Stimulated activated CD4-positive, alpha-beta T cell treated with anti-CD3 and anti-CD28 coated beads, Interleukin-1b, Interleukin-23, amount 100 ng/mL, for 24 hours (primary cell): ENCODE measurements at places on chromosomes 4 and X.

DNA sequence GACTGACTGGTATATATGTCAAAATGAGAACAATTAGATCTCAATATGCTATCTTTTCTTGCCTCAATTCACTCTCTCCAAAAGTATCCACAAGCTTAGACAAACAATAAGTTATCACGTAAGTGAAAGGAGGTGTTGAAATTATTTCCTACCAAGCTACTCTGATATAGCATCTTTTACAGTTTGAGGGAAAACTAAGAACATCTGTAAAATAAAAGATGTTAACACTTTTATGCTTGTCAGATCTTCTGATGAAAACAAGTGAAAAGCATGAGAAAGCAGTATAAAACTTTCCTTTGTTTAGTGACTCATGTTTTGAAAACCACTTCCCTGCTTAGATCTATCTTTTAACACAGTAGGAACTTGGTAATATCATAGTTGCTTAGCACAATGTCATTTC lies 8.4 kb upstream of the MAB21L2 start:
- no peak for DNase-seq

- no peak for DNase-seq
Observed at GRCh38 chr4:168486912-168487281, 6.6 kb upstream of the DDX60L start.

DNA sequence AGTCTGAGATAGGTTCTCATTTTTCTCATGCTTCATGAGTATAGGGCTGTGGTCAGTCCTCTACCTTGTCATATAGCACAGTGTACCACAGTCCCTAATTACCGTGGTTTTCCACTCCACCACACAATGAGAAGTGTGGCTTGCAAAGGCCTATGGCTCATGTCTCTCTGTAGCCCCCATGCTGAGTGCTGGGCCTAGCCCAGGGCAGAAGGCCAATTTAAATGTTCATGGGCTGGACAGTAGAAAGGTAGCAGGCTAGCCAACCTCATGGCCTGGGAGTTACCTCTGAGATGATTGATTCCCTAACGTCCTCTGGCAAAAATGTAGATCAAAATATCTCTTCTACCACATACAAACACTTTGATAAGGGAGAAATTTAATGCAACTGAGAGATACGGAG lies 222.5 kb downstream of the AFF2 start:
- DNase-seq = no peak

GRCh38 chr4:114052227-114052626 lies 72.8 kb upstream of the ARSJ start:
- no peak for DNase-seq

GRCh38 chr4:52192721-52193135 lies 141.6 kb downstream of the SPATA18 start:
- DNase-seq = no peak

DNA sequence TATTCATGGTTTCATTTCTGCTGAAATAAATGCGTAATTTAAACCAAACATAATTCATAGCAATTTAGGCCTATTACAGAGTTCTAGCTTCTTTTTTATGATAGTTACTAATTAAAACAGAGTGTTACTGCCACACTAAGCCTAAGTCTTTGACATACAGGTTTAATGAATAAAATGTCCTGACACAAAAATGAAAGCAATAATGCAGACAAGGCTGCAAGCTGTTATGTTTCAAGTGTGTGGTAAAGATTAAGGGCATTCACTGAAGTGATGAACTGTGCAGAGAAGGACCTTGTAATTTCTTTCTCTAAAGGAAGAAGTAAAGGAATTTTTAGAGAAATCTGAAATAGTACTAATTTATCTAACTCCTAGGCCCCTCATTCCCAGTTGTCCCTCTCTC lies 2.9 kb downstream of the NDNF start:
- no peak for DNase-seq

DNA sequence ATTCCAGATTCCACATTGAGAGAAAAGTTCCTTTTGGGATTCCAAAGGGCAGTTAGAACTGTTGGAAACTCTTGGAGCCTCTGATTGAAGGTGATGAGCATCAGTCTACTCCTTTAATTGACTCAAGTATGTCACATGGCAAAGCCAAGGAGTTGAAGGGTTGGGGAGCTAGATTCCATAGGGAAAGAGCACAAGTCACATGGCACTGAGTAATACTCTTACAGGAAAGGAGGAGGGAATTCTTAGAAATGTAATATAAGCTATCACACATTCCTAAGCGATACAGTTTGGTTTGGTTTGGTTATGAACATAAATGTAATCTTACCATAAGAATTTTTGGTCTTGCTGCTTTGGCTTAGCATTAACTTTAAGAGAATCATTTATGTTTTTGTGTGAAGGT lies 15.7 kb downstream of the SPCS3 start:
- DNase-seq = no peak

GRCh38 chr4:150072906-150073714 lies 5.1 kb upstream of the DCLK2 start:
- no peak for DNase-seq

DNA sequence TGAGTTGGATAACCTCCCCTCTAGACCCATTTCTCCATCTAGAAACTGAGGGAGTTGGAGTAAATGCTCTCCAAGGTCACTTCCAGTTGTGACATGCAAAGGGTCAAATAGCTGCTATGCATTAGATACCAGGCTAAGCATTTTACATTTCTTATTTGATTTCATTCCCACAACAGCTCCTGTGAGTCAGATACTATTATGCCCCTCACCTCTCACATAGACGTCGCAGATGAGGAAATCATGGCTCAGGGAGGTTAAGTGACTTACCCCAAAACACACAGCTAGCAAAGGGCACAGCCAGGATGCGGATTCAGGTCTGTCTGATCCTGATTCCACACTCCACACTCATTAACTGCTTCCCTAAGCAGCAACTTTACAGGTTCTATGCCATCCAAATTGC lies 57.7 kb downstream of the PRPS1 start:
- DNase-seq = no peak

DNA sequence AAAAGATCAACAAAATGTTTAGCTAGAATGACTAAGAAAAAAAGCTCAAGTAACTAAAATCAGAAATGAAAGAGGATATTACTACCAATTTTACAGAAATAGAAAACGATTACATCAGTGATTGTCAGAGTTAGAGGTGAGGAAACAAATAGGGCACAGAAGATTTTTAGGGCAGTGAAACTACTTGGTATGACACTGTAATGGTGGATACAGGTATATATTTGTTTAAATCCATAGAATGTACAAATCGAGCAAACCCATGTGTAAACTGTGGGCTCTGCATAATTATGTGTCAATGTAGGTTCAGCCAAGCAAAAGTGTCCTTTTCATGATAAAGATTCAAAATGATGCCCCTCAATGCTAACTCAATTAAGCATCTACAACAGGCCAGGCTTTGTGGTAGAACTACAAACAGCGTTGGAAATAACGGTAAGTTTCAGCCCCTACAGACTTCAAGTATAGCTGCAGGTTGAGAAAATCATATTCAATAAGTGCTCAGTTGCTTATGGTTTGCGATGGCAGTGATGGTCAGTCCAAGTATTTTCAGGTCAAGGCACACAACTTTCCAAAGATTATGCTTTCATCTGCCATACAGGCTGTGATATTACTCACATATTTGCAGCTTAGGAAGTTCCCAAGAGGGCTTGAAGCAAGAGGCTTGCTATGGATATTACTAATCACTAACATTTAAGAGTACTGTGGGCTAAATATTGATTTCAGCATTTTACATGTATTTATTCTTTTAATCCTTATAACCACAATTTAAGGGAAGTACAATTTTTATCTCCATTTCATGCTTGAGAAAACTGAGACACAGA lies 158.6 kb downstream of the TET2 start:
- DNase-seq = no peak

- peak; percentile 8 for DNase-seq
Observed at GRCh38 chr4:40055511-40055862, 1.2 kb upstream of the N4BP2 start.

DNA sequence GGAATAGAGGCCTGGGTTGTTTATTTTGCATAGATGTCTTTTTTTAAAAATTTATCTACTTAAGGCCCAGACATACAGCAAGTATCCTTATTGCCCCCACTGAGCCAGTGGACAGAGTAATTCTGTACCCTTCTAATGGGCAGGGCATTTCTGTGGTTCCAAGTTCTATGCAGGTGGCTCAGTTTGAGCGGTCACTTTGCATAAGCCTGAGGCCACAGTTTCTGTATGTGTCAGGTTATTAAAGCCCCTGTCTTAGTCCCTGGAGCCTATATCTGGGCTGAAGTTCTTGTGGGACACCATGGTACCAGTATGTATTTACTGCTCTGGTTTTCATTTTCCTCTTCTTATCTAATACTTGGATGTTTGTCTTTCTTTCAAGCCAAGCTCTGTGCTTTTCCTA lies 168.8 kb downstream of the MID1IP1 start:
- DNase-seq = no peak

- DNase-seq = no peak
Observed at GRCh38 chr4:176433983-176434382, 114.2 kb downstream of the SPCS3 start.
